Hematopoietic multipotent progenitor cell treated with erythropoietin and hydrocortisone succinate and interleukin-3 and kit ligand, for 4 days (in vitro differentiated cells): ENCODE measurements at places on chromosomes 6 and 20.

GRCh38 chr6:144475411-144475810 lies 190.3 kb downstream of the UTRN start:
- peak; percentile 56 for DNase-seq

DNA sequence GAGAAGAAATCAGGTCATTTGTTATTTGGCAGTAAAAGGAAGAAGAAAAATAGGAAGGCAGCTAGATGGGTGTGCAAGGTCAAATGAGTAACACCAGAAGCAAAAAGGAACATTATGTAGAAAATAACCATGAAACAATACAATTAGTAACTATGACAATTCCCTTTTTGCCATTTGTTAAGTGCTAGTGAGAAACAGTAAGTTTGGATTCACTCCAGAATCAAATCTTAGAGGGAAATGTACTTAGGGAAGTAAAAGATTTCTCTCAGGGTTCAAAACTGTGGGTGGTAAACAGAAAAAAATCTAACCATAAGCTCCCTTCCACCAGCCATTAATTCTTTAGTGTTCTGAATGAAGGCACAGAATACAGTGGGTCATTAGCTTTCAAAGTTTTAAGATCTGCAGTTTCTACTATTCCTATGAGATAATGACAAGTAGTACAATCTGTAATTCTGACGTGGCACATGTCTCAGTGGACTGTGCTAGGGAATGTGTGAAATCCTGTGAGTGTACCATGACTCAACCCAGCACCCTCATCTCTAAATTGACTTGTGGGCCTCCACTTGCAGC lies 17.1 kb downstream of the REPS1 start:
- no peak for DNase-seq

DNA sequence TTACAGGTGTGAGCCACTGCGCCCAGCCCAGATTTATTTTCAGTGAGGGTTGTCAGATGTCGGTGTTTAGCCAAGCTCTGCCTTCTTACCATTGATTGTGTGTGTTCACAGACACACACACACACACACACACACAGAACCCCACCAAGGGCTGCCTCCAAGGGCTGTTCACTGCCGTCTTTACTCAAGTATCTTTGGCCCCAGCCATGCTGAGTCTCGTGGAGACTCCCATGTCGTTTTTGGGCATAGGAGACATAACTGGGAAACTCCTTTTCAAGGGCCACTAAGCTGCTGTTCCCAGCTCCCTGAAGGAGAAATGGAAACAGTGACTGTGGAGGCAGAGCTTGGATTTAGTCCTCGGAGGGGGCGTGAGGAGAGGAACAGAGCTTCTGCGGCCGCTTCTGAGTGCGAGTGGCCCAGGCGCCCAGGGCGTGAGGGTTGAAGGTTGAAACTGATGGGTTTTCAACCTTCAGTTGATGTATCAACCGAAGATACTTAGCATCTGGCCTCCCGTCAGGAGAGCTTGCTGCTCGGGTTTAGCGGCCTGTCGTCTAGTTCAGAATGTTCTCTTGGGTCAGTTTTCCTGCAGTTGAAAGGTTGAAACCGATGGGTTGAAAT lies 243.6 kb downstream of the TTLL2 start:
- DNase-seq = no peak

DNA sequence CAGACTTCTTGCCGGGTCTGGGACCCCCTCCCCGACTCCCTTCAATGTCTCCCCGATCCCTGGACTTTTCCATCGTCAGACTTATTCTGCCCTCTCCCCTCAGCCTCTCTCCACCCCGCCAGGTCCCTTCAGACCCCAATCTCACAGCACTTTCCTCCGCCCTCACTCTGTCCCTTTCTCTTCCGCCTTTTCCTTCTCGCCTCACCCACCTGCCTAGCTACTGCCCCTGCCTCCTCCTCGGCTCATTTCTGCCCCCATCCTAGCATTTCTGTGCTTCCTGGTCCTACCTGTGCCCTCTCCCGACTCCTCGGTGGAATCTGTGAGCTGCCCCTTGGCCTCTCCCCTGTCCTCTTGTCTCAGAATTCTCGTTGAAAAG lies 616 bp downstream of the CHMP4B start:
- peak; percentile 58 for DNase-seq

DNA sequence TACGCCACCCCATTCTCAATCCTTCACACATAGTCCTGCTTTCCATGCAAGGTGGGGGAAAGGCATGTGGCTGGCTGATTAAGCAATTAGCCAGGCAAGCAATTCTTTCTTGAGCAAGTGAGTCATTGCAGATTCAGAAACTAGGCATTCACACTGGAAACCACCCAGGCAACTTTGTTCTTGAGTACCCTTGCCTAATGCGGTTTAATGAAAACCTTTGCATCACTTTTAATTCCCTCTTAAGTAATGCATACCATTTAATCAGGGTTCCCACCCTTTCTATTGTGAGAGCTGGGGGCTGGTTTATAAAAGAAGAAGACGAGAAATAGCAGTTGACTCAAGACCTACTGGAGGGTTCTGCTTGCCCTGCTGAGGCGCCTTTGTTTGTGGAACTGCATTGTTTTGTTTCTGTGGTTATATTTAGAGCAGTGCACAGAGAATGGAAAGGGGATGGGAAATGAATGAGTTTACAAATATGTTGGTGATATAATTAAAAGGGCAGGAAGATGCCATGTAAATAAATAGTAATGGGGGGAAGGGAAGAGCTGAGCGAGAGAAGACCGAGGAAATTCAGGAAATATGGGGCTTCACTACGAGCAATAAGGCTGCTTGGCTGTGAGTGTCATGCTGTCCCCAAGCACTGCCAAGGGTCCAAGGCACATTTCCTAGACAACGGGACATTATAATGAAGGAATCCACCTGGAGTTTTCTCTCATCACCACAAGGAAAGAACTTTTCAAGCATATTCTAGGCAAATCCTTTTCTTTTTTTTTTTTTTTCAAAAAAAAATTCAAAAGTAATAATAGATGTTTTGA lies 48.8 kb upstream of the TSHZ2 start:
- DNase-seq = no peak

DNA sequence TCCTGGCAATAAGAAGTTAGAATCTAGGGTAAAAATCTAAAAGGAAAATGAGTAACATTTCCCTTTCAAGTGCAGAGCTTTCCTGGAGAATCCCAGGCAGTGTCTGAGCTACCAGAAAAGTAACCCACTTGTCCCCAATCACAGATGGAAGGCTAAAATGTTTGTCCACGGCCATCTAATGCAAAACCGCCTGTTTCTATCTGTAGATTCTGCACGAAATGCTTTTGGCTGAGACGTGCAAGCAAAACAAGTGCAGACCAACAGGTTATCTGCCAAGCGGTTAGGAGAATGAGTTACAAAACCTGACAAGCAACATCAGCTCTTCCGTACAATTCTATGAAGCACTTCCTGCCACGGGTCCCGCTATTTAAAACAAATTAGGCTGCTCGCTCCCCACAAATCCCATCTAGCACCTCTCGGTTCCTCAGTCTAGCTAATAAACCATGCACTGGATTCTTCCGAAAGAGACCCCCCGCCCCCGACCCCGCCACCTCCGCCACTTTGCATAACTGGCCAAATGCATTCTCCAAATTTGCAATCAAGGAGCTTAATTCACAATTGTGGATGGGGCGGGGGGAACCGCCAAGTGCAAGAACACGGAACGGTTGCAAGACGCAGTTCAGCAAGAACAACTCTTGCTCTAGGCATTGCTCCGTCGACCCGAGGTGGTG lies 1.4 kb downstream of the ELOVL5 start:
- peak; percentile 78 for DNase-seq

DNA sequence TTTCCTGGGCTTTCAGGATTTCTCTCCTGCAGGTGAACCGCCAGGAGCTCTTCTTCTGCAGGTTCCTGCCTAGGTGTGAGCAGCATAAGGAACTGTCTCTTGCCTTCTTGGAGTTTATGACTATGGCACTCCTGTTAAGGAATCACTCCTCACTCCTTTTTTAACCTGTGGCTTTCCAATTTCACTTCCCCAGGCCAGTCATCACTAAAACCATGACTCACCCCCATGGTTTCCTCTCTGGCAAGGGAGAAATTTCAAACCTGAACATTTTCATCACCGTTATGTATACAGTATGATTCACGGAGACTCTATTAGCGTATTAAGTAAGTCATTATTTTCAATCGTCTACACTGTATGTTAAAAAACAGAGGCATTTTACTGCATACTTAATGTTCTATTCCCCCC lies 78.2 kb upstream of the ARID1B start:
- DNase-seq = no peak

DNA sequence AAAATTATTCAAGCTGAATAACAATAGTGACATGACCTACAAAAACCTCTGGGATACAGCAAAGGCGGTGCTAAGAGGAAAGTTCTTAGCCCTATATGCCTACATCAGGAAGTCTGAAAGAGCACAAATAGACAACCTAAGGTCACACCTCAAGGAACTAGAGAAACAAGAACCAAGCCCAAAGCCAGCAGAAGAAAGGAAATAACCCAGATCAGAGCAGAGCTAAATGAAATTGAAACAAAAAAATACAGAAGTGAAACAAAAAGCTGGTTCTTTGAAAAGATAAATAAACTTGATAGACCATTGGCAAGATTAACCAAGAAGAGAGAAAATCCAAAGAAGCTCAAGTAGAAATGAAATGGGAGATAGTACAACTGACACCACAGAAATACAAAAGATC lies 47.6 kb upstream of the NOTCH4 start:
- DNase-seq = no peak

- no peak for DNase-seq
Observed at GRCh38 chr20:14488756-14489479, 151.5 kb upstream of the FLRT3 start.

GRCh38 chr6:56348578-56348977 lies 101.2 kb upstream of the COL21A1 start:
- DNase-seq = no peak

DNA sequence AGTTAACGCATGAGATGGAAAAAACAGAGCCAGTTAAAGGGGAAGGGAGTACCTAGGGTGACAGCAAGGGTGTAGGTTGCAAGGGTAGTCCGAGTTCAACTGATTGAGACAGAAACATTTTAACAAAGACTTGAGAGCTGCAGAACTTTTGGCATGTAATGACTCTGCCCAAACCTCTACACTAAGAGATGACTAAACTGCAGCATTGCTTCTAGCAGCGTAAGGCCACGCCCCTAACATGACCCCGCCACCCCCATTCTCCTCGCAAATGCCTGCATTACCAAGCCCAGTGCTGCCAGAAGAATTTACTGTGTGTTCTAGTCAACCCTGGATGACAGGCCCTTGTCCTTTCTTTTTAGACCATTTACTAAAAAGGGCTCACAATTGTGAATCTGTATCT lies 6.3 kb upstream of the HINT3 start:
- DNase-seq = peak; percentile 25

- no peak for DNase-seq
Observed at GRCh38 chr6:11380969-11381744, 148.7 kb upstream of the NEDD9 start.

GRCh38 chr6:26431258-26432172 lies 8.8 kb upstream of the BTN3A3 start:
- no peak for DNase-seq

GRCh38 chr6:9485992-9486391 lies 928.9 kb downstream of the TFAP2A start:
- no peak for DNase-seq

GRCh38 chr6:139903411-139904157 lies 529.1 kb upstream of the CITED2 start:
- peak; percentile 42 for DNase-seq

DNA sequence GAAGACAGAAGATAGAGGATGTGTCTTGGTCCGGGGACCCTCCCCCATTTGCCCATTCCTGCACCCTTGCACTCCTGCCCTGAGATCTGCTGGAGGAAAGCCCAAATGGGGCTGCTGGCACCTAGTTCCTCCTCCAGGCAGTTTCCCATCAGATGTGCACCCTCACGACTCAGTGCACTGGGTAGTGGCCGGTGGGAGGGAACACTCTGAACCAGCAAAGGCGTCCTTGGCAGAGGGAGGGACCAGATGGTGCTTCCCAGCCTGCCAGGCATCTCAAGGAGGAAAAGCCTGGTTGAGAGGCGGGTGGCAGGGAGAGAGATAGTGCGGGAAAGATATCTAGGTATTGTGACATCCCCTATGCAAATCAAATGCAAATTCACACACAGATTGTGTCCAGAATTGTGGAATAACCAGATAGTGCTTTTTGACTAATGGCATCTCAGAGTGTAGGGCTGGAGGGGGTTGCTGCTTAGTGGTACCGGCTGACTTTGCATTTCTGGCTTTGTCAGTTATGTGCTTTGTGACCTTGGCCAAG lies 19.5 kb downstream of the TMEM151B start:
- no peak for DNase-seq
